ENCODE measurements at places on chromosomes 4 and X.

- DNase-seq = no peak
Observed at GRCh38 chr4:7190691-7191545, 1.4 kb upstream of the SORCS2 start.

- no peak for DNase-seq
Observed at GRCh38 chr4:24056289-24056688, 166.4 kb upstream of the PPARGC1A start.

- no peak for DNase-seq
Observed at GRCh38 chrX:40504801-40505605, 75.8 kb upstream of the ATP6AP2 start.

DNA sequence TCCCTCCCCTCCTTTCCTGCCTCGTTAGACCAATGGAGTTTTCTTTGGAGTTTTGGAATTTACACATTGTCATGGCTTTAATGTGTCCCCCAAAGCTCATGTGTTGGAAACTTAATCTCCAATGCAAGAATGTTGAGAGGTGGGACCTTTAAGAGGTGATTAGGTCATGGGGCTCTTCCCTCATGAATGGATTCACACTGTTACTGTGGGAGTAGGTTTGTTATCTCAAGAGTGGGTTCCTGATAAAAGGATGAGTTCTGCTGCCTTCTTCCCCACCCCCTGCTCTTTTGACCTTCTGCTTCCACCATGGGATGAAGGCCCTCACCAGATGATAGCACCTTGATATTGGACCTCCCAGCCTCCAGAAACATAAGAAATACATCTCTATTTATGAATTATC lies 16.8 kb downstream of the MORF4L2 start:
- no peak for DNase-seq

DNA sequence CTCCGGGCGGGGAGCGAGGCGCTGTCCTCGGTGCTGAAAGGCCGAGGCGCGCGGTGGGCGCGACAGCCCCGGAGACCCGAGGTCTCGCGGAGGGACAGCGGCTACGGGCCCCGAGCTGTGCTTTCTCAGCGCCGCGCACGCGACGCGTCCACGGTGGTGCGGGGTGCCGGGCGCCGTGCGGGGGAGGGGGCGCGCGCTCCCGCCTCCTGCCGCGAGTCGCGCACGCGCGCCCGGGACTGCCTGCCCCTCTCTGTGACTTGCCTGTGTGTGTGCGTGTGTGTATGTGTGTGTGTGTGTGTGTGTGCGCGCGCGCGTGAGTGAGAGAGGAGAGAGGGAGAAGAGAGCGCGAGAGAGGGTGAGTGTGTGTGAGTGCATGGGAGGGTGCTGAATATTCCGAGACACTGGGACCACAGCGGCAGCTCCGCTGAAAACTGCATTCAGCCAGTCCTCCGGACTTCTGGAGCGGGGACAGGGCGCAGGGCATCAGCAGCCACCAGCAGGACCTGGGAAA lies at the start of gene GRIA2:
GRIA2 (plus strand) TSS at position 358 of the 511 bp plus-strand sequence. CDS start 315 bp downstream, outside the sequence.
- no peak for DNase-seq

GRCh38 chrX:155889328-155889727 lies 8.2 kb downstream of the VAMP7 start:
- no peak for DNase-seq

DNA sequence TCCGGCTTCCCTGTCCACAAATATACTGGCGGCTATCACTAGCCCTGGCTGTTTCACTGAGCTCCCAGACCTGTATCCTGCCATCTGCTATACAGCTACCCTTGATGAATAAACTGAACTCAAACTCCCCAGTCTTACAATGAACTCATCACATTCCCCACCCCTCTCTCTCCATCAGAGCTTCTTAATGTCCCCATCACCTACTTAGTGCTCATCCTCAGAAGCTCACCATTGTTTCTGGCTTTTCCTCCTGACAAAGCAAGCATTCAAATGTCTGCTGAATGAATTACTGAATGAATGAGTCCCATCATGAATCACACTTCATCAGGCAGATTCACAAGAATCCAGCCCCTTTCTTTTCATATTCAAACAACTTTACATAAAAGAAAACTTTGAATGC lies 5.7 kb upstream of the DGAT2L6 start:
- no peak for DNase-seq

DNA sequence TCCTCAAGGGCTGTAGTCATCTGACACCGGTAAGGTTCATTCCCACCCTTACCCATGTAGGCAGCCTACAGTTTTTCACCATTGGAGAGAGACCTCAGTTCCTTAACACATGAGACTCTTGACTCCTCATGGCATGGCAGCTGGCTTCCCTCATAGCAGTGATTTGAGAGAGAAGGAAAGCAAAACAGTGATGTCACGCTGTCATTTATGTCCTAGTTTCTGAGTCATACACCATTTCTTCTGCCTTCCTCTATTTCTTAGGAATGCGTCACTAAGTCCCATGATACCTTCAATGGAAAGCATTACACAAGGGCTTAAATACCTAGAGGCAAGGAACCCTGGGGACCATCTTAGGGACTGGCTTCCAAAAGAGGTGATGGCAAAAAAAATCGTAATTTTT lies 226.1 kb downstream of the SPCS3 start:
- DNase-seq = no peak

- DNase-seq = no peak
Observed at GRCh38 chrX:124421898-124422655, 75.7 kb downstream of the SH2D1A start.

DNA sequence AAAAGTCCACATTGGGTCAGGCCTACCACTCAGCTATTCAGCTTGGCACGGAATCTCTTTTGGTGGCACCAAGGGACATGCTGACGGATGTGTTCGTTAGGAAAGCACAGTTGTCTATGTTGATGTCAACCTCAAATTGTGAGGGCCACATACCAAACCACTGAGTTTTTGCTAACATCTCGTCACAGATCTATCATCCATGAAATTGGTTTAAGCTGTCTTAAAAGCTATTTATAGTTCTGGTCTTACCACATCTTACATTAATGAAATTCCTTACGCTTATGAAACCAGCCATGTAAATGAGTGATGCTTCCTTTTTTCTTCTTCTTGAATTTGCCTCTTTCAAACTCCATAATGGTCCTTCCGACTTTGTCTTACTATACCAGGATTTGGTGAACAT lies 101.5 kb downstream of the MGST2 start:
- no peak for DNase-seq

GRCh38 chrX:2374086-2374485 lies 126.7 kb downstream of the DHRSX start:
- no peak for DNase-seq

- no peak for DNase-seq
Observed at GRCh38 chr4:4851906-4852305, 7.6 kb upstream of the MSX1 start.

GRCh38 chr4:39936565-39937418 lies 40.9 kb downstream of the PDS5A start:
- DNase-seq = no peak

- no peak for DNase-seq
Observed at GRCh38 chr4:124783847-124784246, 71.3 kb upstream of the ANKRD50 start.

- no peak for DNase-seq
Observed at GRCh38 chr4:3107691-3108121, 33.2 kb downstream of the HTT start.

GRCh38 chr4:99847362-99847976 lies 30.8 kb downstream of the DAPP1 start:
- no peak for DNase-seq

DNA sequence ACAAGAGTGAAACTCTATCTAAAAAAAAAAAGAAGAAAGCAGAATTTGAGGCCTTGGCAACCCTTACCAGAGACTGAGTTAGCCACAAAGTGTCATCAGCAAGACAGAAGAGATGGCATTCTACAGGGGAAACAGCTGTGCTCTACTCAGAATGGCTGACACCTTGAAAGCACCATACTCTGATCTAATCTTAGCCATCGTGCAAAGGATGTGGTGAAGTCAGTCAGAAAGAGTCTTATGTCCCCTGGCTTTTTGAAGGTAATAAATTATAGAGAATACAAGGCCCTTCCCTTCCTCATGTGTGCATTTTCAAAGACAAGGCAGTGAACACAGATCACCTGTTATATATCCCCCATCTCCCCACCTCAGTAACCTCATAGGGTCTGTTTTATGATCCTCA lies 13.2 kb downstream of the CLNK start:
- no peak for DNase-seq

DNA sequence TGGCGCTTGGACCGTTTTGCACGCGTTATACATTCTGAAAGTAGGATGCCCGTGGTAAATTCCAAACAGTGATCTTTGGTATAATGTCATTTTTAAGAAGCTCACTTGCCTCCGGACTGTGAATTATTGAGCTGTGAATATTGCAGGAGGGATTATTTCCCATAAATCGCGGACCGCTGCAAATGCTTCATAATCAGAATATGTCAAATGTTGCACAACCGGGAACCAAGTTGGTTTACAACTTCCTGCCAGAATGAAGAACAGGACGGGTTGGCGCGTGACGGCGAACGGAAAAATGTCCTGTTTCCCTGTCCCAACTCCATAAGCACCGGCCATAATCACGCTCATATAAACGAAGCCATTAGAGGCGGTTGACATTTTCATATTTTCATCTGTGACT lies 67.6 kb downstream of the SHOX start:
- DNase-seq = no peak

GRCh38 chr4:26732356-26732755 lies 128.3 kb upstream of the STIM2 start:
- no peak for DNase-seq

DNA sequence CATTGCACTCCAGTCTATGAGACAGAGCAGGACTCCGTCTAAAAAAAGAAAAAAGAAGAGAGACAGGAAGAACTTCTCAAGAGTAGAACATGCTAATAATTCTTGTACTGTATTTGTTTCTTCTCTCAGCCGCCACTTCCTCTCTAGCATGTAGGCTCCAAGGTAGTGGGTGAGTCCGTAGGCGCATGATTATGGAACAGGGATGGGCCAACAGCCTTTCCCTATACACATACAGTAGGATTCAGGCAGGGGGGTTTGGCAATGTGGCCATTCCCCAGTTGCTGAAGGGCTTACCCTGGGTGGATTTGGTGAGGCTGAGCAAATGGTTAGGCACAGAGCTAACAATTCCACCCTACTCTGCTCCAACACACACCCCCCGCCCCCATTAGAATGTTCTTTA lies 35.0 kb upstream of the APLN start:
- no peak for DNase-seq

GRCh38 chr4:122045533-122045932 lies 93.7 kb upstream of the TRPC3 start:
- no peak for DNase-seq

GRCh38 chrX:65752294-65752693 lies 84.8 kb downstream of the MSN start:
- no peak for DNase-seq

GRCh38 chr4:67332627-67333026 lies 212.7 kb downstream of the CENPC start:
- no peak for DNase-seq

DNA sequence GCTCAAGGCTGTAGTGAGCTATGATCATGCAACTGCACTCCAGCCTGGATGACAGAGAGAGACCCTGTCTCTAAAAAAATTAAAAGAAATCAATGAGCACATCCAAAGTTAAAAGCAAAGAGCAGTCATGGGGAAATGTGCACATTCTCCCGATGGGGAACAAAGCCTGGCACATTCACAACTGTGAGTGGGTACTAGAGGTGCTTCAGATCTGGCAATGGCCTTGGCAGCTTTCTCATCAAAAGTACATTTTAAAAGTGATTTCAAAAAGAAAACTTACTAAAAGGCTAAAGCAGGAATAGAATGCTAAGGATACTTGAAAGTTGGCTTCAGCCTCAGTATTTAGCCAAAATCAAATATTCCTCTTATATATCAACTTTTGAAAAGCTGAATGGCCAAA lies 145.9 kb upstream of the MAOA start:
- DNase-seq = no peak

DNA sequence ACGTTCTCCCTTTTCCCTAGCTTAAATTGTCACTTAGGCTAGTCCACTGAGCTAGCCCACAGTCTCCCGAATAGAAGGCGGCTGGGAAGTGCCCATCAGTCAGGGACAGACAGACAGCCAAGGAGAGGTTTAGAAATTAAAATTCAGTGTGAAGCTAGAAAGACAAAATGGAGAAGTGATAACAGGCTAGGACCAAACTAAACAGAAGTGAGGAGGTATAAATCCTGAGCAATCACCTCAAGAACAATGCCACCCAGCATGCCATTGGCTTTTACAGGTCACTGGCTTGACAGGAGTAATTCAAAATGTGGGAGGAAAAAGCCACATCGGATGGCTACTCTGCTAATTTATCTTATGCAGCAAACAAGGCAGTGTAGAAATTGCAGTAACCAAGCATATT lies 138.9 kb downstream of the MAPK10 start:
- no peak for DNase-seq

DNA sequence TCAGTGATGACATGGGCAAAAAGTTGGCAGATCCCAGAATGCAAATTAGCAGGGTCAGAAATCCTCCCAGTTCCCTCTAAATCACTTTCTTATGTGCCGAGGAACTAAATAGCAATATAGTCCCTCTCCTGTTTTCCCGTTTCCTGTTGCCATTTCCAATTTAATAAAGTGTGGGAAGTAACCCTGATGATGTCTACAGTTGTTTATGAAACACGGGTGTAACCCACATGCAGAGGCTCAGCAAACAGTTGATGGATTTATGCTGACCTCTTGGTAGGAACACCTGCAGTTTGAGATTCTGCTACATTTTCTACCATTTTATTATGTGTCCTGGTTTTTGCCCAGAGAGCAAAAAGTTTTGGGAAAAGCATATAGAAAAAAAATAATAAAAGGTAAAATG lies 56.7 kb downstream of the FGFBP1 start:
- DNase-seq = no peak
